ENCODE measurements at places on chromosomes 6 and 20.

DNA sequence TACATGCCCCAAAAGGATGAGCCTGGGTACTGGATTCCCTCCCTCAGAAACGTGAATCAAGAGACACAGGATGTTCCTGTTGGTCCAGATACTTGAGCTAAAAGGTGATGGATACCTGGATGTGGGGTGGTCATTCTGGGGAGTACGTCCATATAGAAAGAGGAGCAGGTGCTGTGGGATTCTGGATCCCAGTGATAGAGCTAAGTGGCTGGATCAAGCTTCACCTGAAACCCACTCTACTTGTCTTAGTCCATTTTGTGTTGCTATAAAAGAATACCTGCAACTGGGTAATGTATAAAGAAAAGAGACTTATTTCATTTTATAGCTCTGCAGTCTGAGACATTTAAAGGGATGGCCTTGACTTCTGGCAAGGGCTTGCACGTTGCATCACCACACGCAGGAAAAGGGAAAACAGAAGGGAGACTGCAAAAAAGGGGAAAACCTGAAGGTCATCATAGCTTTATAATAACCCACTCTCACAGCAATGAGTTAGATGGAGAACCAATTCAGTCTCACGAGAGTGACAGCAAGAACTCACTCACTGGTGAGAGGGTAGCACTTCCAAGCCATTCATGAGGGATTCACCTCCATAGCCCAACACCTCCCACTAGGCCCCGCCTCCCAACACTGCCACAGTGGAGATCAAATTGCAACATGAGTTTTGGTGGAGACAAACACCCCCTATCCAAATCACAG, 31.2 kb downstream of the RIPOR3 start:
- no peak for DNase-seq

DNA sequence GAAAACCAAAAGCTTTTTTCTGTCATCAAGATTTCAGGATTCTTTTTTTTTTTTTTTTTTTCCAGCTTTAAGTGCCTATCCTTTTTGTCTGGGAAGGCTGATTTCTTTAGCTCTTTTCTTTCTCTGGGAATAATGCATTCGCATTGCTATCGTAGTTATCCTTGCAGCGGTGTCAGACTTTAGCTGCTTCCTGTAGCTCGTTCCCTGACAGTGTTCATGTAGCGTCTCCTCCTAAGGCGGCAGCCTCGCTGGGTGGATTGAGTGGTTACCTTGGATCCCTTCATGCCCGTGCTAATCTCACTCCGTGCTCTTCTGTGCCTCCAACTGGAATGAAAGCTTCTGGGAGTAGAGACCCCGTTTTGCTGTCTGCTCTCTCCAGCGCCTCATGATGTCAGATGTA, 43.1 kb downstream of the UST start:
- DNase-seq = no peak

- DNase-seq = no peak
These were observed 134.1 kb upstream of the CEP162 start for GRCh38 chr6:84361372-84362192.

GRCh38 chr6:132728616-132729015, 14.8 kb upstream of the VNN1 start:
- no peak for DNase-seq

GRCh38 chr6:119526561-119527230, 177.1 kb upstream of the MAN1A1 start:
- no peak for DNase-seq

DNA sequence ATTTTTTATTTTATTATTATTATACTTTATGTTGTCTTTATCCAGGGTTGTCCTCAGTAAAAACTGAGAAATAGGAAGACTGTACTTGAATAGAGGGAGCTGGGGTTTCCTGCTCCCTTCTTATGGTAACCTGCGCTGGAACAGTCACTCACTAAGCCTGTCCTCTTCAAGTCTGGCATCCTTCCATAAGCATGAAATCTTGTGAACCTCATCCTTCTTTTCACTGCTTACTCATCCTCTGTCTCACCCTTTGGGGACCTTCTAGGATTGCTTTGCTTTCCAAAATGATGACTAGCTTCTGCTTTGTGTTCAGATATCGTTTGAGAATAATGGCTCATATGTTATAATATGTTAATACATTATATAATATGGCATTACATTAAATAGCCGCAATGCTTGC, 90.6 kb downstream of the C6orf118 start:
- DNase-seq = no peak

DNA sequence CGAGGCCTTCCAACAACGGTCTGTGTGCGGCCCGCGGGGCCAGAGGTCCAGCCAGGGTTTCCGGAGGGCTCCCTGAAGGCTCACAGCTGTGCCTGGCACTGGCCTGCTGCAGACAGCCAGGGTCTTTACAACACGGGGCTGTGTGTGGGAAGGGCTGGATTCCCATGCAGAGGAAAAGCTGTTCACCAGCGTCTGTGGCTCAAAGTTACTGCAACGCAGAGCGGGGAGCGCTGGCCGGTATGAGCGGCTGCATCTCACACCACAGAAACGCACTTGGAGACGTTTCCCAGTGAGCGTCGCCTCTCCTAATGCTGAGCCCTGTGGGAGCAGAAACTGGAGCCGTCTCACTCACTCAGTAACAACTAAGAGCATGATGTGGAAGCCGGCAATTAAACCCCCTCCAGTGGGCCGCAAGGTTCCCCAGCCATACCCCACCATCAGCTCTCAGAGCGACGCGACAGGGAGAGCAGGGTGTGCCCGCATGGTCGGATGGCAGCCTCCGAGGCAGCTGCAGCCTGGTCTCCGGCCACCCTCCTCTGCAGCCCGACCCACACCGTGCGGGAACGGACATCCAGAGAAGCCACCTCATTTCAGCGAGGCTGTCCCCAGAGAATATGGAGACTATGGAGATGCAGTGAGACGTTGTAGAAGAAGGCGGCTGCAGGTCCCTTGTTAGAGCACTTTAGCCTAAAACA, 42.6 kb downstream of the DLL1 start:
- no peak for DNase-seq

GRCh38 chr6:132907231-132907630, 92.9 kb downstream of the RPS12 start:
- no peak for DNase-seq

DNA sequence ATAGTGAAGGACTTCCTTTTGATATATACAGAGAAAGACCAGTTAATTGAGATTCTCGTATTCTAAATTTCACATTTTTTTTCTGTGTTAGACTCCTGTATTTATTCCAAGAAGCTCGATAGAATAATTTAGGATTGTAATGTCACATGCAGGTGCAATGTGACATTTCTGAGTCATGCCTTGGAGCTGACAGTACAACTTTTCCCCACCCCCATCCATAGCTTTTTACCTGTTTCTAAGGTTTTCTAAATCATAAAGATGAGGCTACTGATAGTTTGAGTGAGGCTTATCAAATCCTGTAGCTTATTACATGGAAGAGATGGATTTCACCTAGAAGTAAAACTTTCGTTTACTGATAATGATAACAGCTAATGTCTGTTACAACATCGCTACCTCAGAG, 37.6 kb downstream of the FLRT3 start:
- DNase-seq = no peak

GRCh38 chr6:4078691-4079471, at the start of gene FAM217A:
Gene FAM217A (minus strand): TSS chr6:4079137. CDS start chr6:4077414, 1,723 bp downstream.
- no peak for DNase-seq

DNA sequence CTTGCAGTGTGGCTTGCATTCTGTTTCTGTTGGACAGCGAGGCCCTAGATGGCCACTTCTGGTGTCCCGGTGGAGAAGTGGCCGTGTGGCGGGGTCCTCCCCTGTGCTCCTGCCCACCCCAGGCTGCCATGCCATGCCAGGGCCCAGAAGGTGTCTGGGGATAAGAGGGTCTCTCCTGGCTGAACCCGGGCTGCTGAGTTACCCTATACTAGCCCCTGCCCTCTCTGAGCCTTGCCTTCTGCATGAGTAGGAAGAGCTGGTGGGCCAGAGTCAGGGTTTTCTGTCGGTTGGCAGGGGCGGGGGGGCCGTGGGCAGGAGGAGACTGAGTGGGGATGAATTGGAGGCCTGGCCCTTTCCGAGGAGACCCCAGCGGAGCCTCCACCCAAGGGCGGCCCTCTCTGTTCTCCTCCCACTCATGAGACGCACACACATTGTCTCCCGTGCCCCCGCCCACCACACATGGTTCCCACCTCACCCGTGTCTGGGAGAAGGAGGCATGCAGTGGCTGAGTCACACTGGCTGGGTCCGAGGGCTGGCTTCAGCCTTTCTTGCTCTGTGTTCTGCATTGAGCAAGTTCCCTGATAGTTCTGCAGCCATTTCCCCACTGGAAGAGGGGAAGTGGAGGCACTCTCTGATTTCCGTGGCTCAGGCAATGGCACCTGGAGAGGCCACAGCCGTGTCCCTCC, 24.6 kb downstream of the VSTM2L start:
- DNase-seq = peak; percentile 63

GRCh38 chr6:111764238-111765175, 108.7 kb downstream of the FYN start:
- no peak for DNase-seq

- DNase-seq = no peak
These were observed 118.6 kb upstream of the ASF1A start for GRCh38 chr6:118775381-118775780.

GRCh38 chr6:25165177-25165576, 114.0 kb upstream of the CARMIL1 start:
- no peak for DNase-seq

GRCh38 chr6:111534231-111534751, 51.3 kb upstream of the REV3L start:
- peak; percentile 22 for DNase-seq

DNA sequence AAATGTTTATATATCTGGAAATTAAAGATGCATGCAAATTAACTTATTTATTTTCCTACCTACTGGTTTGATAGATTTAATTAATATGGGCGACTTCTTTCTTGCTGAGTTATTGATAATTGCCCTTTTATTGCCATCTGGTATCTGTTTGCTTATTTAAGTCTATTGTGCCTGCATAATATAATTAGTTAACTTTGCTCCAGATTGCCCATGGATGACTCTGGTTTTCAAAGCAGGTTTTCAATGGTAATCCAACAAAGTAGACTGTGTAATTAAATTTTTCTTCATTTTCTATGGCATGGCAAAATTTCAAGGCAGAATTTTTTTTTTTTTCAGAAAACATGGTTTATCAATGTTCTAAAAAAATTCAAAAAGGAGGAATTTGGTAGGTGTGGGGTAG, 1092.0 kb downstream of the GRIK2 start:
- no peak for DNase-seq

GRCh38 chr20:48115502-48115901, 330.2 kb upstream of the SULF2 start:
- DNase-seq = no peak

GRCh38 chr6:142058551-142059290, 74.0 kb upstream of the GJE1 start:
- no peak for DNase-seq

DNA sequence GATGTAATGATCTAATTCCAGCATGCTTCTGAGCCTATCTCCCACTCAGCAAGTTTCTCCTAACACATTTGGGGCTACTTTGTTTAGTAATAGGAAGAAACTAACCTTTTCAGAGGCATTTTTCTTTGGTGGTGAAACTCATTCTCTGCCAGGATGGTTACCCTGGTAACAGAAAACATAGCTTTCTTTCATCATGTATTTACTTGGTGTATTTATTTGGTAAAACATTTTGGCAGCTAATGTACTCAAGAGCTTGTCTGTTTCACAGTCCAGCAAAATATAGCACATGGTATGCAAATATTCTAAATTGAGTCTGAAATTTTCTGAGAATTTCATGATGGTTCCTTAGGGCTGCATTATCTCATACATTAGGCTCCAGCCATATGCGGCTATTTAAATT, 100.0 kb downstream of the SLC35B3 start:
- no peak for DNase-seq

DNA sequence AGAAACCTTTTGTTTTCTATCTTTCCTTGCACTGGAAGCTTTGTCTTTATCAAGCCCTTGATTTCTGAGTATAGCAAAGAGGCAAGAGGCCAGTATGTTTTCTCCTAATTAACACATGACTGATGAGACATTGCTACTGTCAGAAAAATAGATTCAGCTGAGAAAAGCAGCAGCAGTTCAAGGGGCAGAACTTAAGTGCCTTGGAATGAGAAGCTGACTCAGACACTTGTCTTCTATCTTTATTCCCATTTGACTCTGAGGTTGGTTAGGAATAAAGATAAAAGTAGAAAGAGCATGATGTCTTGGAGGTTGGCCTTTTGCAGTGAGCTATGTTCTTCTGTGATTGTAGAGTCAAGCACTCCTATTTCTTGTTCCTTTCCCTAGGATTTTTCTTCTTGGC, 79.1 kb upstream of the MAN1A1 start:
- no peak for DNase-seq

DNA sequence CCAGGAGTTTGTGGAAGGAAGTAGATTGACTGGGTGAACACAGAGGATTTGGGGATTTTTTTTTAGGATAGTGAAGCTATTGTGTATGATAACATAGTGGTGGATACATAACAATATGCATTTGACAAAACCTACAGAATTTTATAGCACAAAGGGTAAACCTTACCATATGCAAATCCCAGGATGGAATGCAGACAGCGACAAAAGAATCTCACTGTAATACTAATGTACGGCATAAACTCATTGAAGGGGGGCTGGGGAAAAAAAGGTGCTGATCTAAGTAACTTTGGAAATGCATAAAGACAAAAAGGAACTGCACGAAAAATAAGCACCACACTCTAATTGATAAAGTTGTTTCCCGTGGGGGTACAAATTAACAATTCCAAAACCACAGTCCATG, 15.2 kb upstream of the PLAGL1 start:
- DNase-seq = no peak

DNA sequence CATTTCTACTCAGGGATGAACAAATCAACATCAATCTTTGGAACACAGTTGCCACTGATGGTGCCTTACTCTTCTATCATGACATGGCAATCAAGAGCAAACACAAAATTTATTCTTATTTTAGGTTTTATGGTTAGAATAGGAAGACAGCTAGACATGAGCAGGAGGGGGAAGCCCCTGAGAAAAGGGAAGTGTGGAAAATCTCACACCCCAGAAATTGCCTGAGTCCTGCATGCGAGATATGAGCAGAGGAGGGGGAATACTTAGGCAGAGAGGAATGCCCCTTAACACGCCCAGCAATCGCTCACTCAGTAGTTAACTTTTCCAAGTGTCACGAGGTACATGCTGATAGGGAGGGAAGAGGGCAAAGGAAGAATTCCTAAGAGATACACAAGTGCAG, 79.3 kb downstream of the PLG start:
- peak; percentile 3 for DNase-seq

Measured in inflammatory macrophage treated with lipopolysaccharide for 1 hour (primary cell).